ENCODE measurements at places on chromosomes 2 and 18. TPM values are rescaled to one million over a fixed set of nuclear protein-coding genes. Genes with fewer than 3 reads are reported as not detected.

DNA sequence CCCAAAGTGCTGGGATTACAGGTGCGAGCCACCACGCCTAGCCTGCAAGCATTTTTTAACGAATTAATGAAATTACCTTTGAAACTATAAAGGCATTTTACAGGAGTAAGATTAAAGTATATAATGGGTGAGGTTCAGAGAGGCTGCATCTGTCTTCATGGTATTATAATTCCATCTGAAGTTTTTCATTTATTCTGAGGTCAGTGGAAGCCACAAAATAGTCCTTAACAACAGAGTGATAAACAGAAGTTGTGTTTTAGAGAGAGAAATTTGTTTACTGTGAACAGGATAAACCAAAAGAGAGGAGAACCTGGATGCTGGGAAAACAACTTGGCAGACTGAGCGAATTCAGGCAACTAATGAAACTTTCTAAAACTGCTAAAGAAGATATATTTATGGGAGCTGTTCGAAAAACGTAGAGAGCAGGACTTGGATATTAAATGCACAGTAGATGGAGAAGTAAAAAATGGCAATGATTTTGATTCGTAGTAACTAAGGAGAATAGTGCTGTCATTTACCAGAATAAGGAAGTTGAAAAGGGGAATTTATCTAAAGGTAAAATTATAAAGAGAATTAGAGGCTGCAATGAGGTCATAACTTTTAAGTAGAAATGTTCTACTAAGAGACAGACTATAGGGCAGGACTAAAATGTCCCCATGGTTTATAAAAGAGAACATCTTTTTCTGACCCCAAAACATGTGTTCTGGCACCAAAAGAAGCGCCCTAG lies 37.9 kb upstream of the ITGA4 start:
- no peaks in the 10 kb centered on the region for H3K36me3 ChIP-seq
- H3K27ac ChIP-seq, result no peak overlapping the region
- H3K4me1 ChIP-seq, result no peaks in the 10 kb centered on the region
- H3K27me3 ChIP-seq, result no peaks in the 10 kb centered on the region

DNA sequence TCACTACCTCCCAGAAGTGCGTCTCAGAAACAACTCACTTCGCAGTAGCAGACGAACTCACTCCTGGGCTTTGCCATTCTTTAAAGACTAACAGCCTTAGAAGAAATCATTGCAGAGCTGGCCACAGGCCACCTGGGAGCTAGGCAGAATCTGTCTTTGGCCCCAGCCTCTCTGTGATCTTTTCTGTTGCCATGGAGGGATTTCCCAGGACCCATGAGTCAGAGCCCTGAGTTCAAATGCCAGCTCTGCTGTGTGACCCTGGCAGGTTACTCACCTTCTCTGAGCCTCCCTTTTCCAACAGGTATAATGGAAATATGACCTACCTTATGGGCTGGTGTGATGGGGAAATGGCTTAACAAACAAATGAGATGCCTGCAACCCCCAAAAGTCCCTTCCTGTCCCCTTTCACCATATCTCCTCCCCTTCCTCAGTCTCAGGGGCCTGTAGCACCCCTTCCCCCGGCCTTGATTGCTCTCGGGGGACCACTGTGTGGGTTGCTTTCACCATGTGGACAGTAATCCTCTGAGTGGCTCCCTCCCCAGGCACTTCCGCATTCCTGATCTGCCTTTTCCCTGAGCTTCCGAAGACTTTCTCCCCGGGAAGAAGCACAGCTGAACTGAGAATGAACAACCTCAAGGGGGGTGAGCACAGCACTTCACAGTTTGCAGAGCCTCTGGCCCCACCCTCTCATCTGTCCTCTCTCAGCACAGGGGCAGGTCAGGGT lies 34.0 kb upstream of the SLC66A3 start:
- H3K27me3 ChIP-seq, result no peaks in the 10 kb centered on the region
- H3K4me1 ChIP-seq, result no peaks in the 10 kb centered on the region
- no peaks in the 10 kb centered on the region for H3K36me3 ChIP-seq

- no peak for DNase-seq
- no peak overlapping the region for H3K4me3 ChIP-seq
- H3K27me3 ChIP-seq, result no peaks in the 10 kb centered on the region
- H3K4me1 ChIP-seq, result no peaks in the 10 kb centered on the region
- H3K27ac ChIP-seq, result no peak overlapping the region
- no peaks in the 10 kb centered on the region for H3K36me3 ChIP-seq
These were observed 299.0 kb upstream of the HS6ST1 start for GRCh38 chr2:128617661-128618060.

CAVIN2 gene
- 138 TPM for total RNA-seq

DNA sequence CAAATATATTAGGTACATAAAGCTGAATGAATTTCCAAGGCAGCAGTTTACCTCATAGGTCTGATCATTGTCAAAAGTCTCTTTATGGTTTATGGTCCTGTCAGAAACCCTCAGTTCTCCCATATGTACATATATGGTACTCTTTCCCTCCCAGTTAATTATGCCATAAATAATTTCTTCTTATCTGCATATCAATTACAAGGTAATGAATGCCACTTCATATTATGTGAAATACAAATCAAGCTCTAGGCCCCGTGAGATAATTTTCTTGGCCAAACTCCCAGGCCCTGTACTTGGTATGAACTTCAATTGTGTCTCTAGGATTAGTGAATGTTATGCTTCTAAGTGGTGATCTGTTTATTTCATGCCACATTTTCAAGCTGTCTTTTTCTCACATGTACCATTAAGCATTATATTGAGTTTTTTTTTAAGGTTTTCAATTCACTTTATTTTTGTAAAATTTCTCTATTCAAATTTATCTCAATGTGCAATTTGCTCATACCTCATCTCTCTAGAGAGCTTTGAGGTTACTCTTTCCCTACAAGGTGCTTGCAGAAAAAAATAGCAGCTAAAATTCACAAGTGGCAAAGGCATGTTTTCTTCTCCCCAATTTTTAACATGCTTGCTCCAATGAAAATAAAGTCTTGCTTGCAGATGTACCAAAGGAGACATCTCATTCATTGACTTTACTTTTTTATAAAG lies 430.6 kb upstream of the VRK2 start:
- no peak overlapping the region for H3K27ac ChIP-seq
- DNase-seq, result no peak
- H3K27me3 ChIP-seq, result no peaks in the 10 kb centered on the region
- H3K4me1 ChIP-seq, result no peaks in the 10 kb centered on the region

ST6GAL2 gene
- 3.3 TPM for total RNA-seq

TUBB8B gene
- total RNA-seq, result not detected

DNA sequence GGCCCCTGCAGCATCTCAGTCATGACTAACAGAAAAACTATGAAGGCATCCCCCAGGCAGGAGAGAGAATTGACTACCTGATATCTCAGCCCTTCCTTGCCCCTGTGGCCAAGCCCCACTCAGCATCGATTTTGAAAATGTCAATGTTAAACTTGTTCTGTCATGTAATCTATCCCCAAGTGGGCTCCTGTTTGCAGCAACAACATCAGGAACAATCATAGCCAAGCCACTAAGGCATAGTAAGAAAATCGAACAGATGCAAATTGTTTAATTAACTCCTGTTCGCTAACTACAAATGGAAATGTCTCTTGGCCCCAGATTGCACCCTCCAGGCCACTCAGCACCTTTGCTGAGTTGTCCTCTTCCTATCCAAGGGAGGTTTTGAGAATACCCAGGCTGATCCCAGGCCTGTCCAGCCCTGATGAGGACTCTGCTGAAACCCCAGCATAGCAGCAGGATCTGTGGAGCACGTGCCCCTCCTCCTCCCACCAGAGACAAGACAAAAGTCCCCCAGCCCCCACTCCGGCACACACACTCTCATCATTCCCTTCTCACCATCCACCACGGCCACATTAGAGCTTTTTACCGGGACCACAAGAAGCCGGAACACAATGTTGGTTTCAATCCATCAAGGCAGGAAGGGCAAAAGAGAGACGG lies 150.1 kb downstream of the TNS1 start:
- no peaks in the 10 kb centered on the region for H3K27me3 ChIP-seq
- DNase-seq, result no peak

GRCh38 chr18:77671456-77672167 lies 422.0 kb downstream of the GALR1 start:
- H3K36me3 ChIP-seq, result no peaks in the 10 kb centered on the region
- H3K4me1 ChIP-seq, result no peaks in the 10 kb centered on the region
- DNase-seq, result no peak

- peak; percentile 43 for DNase-seq
- no peaks in the 10 kb centered on the region for H3K36me3 ChIP-seq
- H3K4me1 ChIP-seq, result no peaks in the 10 kb centered on the region
- H3K27ac ChIP-seq, result no peak overlapping the region
- H3K27me3 ChIP-seq, result no peaks in the 10 kb centered on the region
These were observed 269.5 kb downstream of the EIPR1 start for GRCh38 chr2:3108105-3108504.

- no peak overlapping the region for H3K27ac ChIP-seq
- no peaks in the 10 kb centered on the region for H3K4me1 ChIP-seq
- no peak overlapping the region for H3K4me3 ChIP-seq
- DNase-seq, result no peak
- H3K27me3 ChIP-seq, result no peaks in the 10 kb centered on the region
These were observed 50.1 kb downstream of the ST3GAL5 start for GRCh38 chr2:85838641-85839040.

DNA sequence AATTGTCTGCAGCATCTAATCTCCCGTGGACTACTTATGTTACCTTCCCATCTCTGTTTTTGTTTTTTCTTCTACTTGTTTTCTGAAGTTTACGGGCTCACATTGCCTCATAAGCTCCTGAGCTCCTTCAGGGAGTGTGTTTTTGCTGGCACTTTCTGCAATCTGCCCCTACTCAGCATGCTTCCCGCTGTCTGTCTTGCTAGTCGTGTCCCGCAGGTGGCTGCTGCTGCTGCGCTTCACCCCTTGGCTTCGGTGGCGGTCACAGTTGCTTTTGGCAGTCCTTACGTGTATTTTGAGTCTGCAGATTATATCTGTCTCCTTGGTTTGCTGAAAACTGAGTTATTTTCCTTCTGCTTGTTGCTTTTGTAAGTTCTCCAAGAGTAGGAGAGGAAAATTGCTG lies 37.3 kb downstream of the FER1L5 start:
- no peak for DNase-seq
- no peak overlapping the region for H3K4me3 ChIP-seq

DNA sequence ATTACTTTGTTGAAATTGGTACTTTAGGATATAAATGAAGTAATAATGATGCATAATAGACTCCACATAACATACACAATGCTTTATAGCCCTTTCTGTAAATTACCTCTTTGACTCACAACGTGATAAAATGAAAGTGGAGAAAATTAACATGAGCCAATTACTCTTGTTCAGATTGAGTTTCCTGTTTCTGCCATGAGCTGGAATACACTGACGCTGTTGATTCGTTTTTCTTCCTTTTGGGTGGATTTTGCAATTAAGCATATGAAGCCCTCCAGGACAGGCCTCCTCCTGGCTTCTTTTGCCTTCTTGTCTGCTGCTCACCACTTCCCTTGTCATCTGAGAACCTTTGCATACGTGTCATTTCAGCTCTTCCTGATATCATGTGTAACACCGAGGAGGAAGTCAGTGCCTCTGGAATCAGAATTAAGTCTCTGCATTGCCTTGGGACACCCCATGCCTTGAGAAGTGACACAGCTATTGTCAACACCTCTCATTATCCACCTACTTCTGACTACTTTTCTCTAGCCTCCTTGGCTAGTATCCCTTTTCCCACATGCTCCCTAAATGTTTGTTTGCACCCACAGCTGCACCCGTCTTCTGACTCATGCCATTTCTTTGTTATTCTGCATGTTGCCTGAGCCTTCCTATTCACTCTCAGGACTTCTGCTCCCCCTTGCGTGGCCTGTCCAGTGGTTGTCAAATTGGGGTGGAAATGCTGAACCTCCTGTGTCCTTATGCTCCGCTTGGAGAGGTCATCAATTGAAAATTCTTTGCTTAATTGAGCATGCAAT lies 134.1 kb downstream of the FMNL2 start:
- no peaks in the 10 kb centered on the region for H3K36me3 ChIP-seq
- no peaks in the 10 kb centered on the region for H3K4me1 ChIP-seq
- no peak for DNase-seq
- peak overlapping the region; percentile 35 for H3K27ac ChIP-seq
- H3K27me3 ChIP-seq, result no peaks in the 10 kb centered on the region

REG1A gene
- not detected for total RNA-seq

- H3K36me3 ChIP-seq, result peaks cover 27% of the 10 kb centered on the region
These were observed 1.2 kb downstream of the TGOLN2 start for GRCh38 chr2:85326406-85327159.

CD8B2 gene
- not detected for total RNA-seq

DNA sequence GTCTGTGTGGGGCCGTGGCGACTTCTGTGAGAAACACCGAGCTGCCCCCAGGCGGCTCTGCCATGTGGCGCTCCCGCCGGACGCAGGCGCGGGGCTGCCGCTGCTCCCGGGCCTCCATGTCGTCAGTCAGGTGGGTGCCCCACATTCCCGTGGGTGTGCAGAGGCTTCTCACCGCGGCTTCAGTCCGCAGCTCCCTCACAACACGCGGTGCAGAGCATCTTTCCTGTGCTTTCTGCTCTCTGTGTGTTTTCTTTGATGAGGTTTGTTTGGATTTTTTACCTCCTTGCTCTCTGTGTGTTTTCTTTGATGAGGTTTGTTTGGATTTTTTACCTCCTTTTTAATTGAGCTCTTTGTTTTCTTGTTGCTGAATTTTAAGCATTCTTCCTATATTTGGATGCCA lies 13.0 kb downstream of the AQP12A start:
- no peak overlapping the region for H3K4me3 ChIP-seq
- H3K27ac ChIP-seq, result no peak overlapping the region
- H3K27me3 ChIP-seq, result no peaks in the 10 kb centered on the region
- H3K4me1 ChIP-seq, result no peaks in the 10 kb centered on the region
- H3K36me3 ChIP-seq, result no peaks in the 10 kb centered on the region

GRCh38 chr2:118386641-118387302 lies 298.5 kb downstream of the INSIG2 start:
- DNase-seq, result no peak
- no peaks in the 10 kb centered on the region for H3K27me3 ChIP-seq
- no peak overlapping the region for H3K27ac ChIP-seq
- H3K4me3 ChIP-seq, result no peak overlapping the region
- no peaks in the 10 kb centered on the region for H3K36me3 ChIP-seq

HNRNPLL gene
- total RNA-seq, result 63.7 TPM

GRCh38 chr2:222977121-222977520 lies 74.9 kb upstream of the KCNE4 start:
- no peak overlapping the region for H3K27ac ChIP-seq
- DNase-seq, result no peak
- H3K36me3 ChIP-seq, result no peaks in the 10 kb centered on the region
- no peak overlapping the region for H3K4me3 ChIP-seq
- H3K4me1 ChIP-seq, result no peaks in the 10 kb centered on the region

- H3K4me1 ChIP-seq, result peaks cover 2% of the 10 kb centered on the region
- H3K27me3 ChIP-seq, result no peaks in the 10 kb centered on the region
- H3K4me3 ChIP-seq, result no peak overlapping the region
- H3K27ac ChIP-seq, result no peak overlapping the region
These were observed 6.0 kb downstream of the NEMP2 start for GRCh38 chr2:190528521-190529001.

DNA sequence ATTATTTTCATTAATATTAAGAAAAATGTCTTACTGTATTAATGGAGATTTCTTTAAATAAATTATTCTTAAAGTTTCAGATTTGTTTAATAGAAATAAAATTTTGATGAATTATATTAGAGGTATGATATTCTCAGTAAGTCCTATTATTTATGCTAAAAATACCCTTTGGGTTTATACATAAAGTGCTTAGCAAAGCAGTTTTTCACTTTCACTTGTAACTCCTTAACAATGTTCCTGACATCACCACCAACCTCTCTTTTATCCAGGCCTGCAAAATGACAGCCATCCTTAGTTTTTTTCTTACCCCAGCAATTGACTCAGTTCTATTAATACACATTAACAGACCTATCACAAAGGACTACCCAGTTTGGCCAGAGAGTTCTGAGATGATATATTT lies 170.4 kb downstream of the CD226 start:
- DNase-seq, result no peak
- no peaks in the 10 kb centered on the region for H3K4me1 ChIP-seq
- no peak overlapping the region for H3K4me3 ChIP-seq

- no peaks in the 10 kb centered on the region for H3K36me3 ChIP-seq
- no peak overlapping the region for H3K27ac ChIP-seq
- no peak overlapping the region for H3K4me3 ChIP-seq
- H3K27me3 ChIP-seq, result no peaks in the 10 kb centered on the region
These were observed 23.7 kb upstream of the DSG1 start for GRCh38 chr18:31294199-31294747.

FOXI3 gene
- not detected for total RNA-seq
